Hepatocyte (in vitro differentiated cells): ENCODE measurements at places on chromosomes 3 and 15.
A peak's percentile ranks its signal among the peaks of the same experiment; 100 is the strongest.

DNA sequence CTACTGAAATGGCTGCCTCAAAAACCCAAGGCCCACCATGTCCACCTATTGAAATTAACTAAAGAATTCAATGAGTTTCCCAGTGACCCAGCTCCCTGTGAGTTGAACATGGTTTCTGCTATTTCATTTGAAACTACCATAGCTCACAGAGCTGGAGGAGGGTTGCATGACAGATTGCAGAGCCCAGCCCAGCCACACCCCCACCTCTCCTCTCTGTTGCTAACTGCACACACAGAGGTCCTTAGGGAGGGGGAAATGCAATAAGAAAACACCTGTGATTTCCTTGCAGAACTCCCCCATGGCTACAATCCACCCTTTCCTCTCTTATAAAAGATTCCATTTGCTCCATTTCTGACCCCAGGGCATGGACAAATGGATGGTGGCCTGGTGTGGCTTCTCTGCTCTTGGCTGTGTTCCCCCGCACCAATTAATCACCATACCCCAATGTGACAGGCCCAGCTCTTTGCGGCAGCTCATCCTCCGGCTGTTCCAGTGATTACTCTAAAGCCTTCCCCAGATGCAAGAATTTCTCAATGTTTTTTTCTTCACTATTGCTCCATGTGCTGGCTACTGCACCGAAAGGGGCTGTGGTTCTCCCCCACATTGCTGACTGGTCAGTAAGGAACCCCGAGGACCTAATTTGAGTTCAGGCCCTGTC lies 208.4 kb upstream of the KBTBD8 start:
- no peaks in the 10 kb centered on the region for H3K4me1 ChIP-seq
- DNase-seq: no peak
- no peaks in the 10 kb centered on the region for H3K27me3 ChIP-seq
- no peak overlapping the region for H3K27ac ChIP-seq

GRCh38 chr3:170228093-170228766 lies 6.0 kb downstream of the PRKCI start:
- peaks cover 27% of the 10 kb centered on the region for H3K4me1 ChIP-seq
- DNase-seq: no peak
- H3K27me3 ChIP-seq: no peaks in the 10 kb centered on the region
- H3K27ac ChIP-seq: no peak overlapping the region

DNA sequence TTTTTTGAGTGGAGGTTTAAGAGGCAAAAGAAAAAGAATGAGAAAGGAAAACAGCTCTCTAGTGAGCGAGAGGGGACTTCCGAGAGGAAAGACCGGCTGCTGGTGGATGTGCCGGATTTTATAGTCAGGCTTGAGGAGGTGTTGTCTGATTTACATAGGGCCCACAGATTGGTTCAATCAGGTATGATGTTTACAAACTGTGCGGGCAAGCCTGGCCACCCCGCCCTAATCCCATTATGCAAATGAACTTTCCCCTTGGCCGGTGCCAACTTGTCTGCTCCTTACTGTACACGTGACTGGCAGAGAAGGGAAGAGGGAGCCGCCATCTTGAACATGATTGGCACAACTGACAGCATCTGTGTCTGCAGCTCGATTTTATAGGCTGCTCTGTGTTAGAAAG lies 44.7 kb downstream of the FAM43A start:
- no peaks in the 10 kb centered on the region for H3K4me1 ChIP-seq
- H3K4me3 ChIP-seq: no peak overlapping the region
- H3K36me3 ChIP-seq: no peaks in the 10 kb centered on the region
- H3K27ac ChIP-seq: no peak overlapping the region

DNA sequence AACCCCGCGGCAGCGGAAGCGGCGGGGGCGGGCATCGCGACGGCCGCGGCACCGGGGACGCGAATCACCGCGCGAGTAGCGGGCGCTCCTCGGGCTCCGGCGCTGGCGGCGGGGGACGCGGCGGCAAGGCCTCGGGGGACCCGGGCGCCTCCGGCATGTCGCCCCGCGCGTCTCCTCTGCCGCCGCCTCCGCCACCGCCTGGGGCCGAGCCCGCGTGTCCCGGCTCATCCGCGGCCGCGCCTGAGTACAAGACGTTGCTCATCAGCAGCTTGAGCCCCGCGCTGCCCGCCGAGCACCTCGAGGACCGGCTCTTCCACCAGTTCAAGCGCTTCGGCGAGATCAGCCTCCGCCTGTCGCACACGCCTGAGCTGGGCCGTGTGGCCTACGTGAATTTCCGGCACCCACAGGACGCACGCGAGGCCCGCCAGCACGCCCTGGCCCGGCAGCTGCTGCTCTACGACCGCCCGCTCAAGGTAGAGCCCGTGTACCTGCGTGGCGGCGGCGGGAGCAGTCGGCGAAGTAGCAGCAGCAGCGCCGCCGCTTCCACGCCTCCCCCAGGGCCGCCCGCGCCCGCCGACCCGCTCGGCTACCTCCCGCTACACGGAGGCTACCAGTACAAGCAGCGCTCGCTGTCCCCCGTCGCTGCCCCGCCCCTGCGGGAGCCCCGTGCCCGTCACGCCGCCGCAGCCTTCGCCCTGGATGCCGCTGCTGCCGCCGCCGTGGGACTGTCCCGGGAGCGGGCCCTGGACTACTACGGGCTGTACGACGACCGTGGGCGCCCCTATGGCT lies 675 bp downstream of the RBM15B start:
- H3K4me1 ChIP-seq: peaks cover 56% of the 10 kb centered on the region
- no peaks in the 10 kb centered on the region for H3K27me3 ChIP-seq
- peak overlapping the region; percentile 99 for H3K27ac ChIP-seq
- peak; percentile 60 for DNase-seq

GRCh38 chr3:159831466-159831865 lies 157.2 kb upstream of the IL12A start:
- H3K27me3 ChIP-seq: no peaks in the 10 kb centered on the region
- peaks cover 2% of the 10 kb centered on the region for H3K4me1 ChIP-seq
- no peak overlapping the region for H3K4me3 ChIP-seq
- H3K36me3 ChIP-seq: no peaks in the 10 kb centered on the region

DNA sequence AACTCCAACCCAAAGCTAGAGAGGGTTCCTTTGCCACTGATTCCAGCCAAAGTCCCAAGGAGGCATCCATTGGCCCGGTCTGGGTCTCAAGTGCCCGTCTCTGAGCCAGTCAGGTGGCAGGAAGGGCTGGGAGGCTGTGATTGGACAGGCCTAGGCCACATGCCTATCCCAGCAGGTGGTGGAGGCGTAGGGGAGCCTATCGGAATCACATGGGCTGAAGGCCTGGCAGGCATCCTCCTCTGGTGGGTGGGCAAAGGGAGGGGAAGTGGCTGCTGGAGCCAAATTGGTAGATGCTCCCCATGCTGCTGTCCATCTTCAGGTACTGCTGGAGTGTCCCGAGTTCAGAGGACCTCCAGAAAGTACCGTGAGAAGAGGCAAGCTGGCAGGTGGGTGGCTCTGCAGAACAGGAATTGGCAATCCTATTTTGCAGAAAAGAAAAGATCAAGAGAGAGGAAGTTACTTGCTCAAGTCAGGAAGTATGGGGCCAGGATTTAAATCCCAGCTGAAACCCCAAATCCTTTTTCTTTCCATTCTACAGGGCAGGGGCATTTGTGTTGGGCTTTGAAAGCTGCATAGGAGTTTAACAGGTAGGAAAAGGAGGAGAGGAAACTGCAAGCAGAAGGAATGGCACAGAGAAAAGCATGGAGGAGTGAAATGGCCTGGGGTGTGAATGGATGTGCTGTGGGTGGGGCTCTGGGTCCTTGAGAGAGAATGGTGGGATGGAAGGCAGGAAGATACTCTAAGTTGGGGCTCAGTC lies 3.7 kb downstream of the CHST13 start:
- peak overlapping the region; percentile 86 for H3K27ac ChIP-seq
- H3K4me1 ChIP-seq: peaks cover 48% of the 10 kb centered on the region
- peaks cover 10% of the 10 kb centered on the region for H3K27me3 ChIP-seq
- H3K4me3 ChIP-seq: no peak overlapping the region

DNA sequence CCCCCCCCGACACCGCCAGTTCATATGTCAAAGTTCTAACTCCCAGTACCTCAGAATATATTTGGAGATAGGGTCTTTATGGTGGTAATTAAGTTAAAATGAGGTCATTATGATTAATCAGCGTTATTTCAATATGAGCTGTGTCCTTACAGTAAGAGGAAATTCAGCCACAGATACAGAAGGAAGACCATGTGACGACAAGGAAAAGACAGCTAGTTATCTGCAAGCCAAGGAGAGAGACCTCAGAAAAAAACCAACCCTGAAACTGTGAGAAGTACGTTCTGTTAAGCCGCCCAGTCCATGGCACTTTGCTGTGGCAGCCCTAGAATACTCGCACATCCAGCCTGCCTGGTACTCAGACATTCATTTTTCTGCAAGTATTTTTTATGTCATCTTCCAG lies 62.3 kb upstream of the ARL8B start:
- no peaks in the 10 kb centered on the region for H3K27me3 ChIP-seq
- DNase-seq: no peak

DNA sequence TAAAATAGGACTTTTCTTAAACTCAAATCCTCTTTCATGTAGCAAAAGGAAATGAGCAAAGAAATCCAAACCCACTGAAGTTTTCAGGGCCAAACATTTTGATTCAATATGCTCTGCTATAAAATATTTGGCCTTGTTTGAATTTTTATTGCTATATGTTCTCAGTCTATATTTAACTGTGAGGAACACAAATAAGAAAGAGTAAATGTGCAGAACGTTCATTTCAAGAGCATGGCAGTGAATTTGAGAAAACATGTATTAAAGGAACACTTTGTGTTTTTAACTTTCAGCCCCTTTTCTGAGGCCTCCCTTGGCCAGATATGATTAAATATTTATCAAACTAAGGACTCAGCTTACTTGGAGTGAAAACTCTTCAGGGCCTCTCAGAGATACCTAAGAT lies 124.7 kb upstream of the CCNL1 start:
- H3K36me3 ChIP-seq: no peaks in the 10 kb centered on the region
- no peak overlapping the region for H3K4me3 ChIP-seq
- peaks cover 29% of the 10 kb centered on the region for H3K4me1 ChIP-seq

GRCh38 chr3:76495216-76495615 lies 544.7 kb upstream of the ROBO2 start:
- H3K36me3 ChIP-seq: no peaks in the 10 kb centered on the region
- no peak overlapping the region for H3K4me3 ChIP-seq
- H3K4me1 ChIP-seq: no peaks in the 10 kb centered on the region
- no peak for DNase-seq
- H3K27me3 ChIP-seq: no peaks in the 10 kb centered on the region

DNA sequence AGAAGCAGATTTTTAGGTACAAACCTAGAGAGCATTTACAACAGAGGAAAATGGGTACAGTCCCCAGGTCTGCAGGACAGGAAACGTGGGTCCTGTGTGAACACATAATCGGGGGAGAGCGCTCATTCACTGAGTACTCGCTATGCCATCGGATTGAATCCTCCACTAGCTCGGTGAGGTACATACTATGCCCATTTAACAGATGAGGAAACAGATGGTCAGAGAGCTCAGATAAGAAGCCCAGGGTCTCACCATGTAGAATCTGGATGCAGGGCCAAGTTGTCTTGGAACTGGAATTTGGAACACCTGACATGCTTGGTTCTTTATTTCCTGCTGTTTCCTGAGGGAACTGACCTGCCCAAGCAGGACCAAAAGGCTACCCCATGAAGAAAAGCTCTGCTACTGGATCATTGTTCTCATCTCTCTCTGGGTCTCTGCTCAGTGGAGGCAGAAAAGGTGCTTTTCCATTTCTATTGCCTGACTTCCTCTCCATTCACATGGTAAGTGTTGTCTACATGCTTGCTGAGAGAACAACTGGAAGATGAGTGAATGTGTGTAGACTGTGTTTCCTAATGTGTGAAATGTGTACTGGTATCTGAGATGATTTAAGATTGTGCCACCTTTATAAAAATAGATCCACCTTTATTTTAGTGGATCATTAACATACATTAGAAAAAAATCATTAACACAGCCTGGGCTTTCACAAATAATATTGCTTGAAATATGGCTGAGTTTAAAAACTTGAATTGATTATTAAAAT lies 89.1 kb downstream of the TGFBR2 start:
- DNase-seq: no peak
- no peaks in the 10 kb centered on the region for H3K27me3 ChIP-seq
- no peaks in the 10 kb centered on the region for H3K4me1 ChIP-seq
- H3K36me3 ChIP-seq: no peaks in the 10 kb centered on the region
- no peak overlapping the region for H3K4me3 ChIP-seq

DNA sequence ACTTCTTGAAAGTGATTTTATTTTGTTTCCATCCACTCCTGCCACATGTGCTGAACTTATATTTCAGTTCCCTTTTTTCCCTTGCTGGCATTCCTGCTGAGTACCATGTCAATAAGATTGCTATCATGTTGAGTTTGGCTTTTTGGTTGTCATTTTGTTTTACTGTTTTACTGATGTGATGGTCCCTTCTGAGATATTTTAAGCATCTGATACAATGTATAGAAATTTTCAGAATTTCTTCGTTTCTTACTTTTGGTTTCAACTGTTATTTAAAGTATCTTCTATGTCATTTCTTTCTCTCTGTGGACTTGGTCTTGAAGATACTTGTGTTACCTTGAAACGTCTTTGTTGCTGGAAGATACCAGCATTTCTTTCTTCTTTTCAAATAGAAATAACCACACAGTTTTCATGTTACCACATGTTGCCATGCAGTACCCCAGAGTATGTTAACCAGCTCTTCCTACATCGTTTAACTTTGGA lies 14.1 kb downstream of the SIDT1 start:
- H3K27ac ChIP-seq: no peak overlapping the region
- no peaks in the 10 kb centered on the region for H3K36me3 ChIP-seq
- no peak overlapping the region for H3K4me3 ChIP-seq
- DNase-seq: no peak

DNA sequence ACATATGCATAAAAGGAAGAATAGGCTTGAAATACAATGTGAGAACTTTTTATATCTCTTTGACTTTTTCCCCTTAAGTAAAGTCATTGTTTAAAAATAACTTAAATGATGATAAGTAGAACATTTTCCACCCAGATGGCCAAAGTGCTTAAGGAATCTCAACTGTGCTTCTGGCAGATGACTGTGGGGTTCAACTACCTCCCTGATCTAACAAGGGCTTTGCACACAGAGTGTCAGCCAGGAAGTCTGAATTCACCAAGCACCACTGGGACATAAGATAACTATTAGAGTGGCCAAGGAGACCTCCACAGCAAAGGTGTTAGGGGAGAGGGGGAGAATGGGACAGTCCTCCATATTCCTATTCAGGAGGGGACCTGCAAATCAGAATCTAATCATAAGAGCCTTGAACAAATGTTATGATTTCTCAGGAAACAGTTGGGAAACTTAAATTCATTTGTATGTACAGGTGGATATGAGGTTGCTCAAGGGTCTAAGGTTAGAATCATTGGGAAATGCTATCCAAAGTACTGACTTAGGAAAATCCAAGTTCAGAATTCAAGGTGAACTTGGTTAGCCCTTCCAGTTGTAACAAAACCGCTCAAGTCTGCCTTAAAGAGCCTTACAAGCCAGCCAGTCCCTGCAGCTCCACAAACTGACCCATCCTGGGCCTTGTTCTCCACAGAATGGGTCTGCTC lies at the start of gene FETUB:
FETUB (plus strand) TSS at position 622 of the 695 bp plus-strand sequence; CDS start at position 684, 62 bp downstream.
- H3K27ac ChIP-seq: no peak within 1 kb of the TSS
- no peak within 1 kb of the TSS for H3K4me3 ChIP-seq
- DNase-seq: no peak
- H3K27me3 ChIP-seq: no peaks in the 10 kb centered on the region
- no peaks in the 10 kb centered on the region for H3K4me1 ChIP-seq
